NCI-H524 (cell line): ENCODE measurements at places on chromosomes 12 and 14.

DNA sequence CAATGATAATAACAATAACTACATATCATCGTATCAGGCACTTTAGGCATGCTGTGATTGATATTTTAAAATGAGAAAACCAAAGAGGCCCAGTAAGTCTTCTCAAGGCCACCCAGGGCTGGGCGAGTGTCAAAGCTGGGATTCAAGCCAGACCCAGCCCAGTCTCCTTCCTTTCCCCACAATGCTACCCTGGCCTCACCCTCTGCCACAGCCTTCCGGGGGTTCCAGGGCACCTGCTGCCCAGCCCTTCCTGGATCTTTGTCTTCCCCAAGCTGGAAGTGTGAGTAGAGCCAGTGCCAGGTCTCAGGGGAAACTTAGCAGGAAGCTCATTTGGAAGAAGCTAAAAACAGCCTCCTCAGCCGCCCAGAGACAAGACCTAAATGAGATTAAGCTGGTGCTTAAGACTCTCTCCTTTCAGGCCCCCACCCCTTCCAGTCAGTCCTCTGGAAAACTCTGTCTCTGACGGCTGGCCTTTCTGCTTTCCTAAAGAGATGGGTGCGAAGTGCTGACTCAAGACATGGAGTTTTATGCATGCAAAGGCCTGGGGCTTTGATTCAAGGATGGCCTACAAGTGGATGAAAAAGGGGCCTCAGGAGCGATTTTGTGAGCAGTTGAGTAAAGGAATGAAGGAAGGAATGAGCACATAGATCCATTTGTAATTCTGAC lies 184.2 kb downstream of the KCNA5 start:
- DNase-seq: no peak

DNA sequence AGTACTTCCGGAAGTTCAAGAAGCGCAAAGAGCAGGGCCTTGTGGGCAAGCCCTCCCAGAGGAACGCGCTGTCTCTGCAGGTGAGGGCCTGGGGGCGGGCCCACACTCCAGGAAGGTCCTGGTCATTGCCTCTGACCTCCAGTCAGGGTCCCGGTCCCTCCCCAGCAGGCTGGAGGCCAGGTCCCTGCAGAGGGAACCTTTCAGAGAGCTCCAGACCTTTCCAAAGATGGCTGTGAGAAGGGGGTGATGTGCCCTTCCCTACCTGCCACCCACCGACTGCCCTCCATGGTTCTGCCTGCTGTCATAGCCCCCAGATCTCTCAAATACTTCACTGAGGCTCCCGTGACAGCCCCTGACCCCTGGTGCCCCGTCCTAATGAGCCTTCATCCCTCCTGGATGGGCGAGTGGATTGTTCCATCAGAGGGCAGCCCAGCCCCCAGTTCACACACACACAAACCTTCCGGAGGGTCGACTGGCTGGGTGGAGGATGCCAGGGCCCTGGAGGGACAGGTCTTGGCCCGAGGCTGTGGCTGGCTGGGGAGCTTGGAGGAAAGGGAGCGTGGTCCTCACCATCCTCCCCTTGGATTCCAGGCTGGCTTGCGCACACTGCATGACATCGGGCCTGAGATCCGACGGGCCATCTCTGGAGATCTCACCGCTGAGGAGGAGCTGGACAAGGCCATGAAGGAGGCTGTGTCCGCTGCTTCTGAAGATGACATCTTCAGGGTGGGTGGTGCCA lies 117.5 kb upstream of the FKBP4 start:
- DNase-seq: no peak

DNA sequence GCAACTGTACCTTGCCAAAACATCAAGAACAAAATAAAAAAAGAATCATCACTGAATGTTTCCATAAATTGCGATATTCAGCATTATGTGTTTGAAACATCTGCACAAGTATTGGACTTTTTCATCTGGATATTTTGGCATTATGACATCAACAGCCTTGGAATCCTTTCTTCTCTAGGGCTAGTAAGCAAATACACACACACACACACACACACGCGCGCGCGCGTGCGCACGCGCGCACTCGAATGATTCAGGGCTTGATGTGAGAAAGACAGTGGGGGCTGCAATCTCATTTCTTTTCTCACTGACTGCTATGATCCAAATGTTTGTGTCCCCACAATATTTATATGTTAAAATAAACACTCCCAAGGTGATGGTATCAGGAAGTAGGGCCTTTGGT lies 90.0 kb upstream of the SLC38A4 start:
- no peak for DNase-seq

DNA sequence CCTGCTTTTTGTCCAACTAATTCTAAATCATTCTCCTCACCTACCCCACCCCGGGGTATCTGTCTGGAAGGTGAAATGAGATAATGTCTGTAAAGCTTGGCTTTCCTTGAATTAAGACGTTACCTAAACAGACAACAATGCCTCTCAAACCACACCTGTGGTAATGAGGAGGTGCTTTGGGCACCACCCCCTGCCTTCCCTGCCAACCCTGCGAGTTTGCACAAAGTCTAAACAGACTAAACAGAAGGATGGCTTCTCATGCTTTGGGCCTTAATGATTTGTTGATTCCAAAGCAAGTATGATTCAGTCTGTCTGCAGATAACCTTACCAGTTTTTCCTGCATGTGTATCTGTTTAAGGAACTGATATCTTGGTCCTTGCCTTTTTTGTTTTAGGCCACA lies 82.4 kb downstream of the ZFC3H1 start:
- DNase-seq: no peak

DNA sequence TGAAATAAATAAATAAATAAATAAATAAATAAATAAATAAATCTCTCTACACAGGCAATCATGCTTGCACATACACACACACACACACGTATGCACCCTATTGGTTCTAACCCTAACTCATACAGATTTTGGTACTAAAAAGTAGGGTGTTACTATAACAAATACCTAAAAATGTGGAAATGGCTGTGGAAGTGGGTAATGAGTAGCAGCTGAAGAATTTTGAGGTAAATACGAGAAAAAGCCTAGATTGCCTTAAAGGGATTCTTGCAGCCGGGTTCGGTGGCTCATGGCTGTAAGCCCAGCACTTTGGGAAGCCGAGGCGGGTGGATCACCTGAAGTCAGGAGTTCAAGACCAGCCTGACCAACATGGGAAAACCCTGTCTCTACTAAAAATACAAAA lies 15.7 kb upstream of the SLC2A3 start:
- DNase-seq: no peak

GRCh38 chr12:53592426-53592825 lies 33.8 kb downstream of the ATF7 start:
- no peak for DNase-seq

DNA sequence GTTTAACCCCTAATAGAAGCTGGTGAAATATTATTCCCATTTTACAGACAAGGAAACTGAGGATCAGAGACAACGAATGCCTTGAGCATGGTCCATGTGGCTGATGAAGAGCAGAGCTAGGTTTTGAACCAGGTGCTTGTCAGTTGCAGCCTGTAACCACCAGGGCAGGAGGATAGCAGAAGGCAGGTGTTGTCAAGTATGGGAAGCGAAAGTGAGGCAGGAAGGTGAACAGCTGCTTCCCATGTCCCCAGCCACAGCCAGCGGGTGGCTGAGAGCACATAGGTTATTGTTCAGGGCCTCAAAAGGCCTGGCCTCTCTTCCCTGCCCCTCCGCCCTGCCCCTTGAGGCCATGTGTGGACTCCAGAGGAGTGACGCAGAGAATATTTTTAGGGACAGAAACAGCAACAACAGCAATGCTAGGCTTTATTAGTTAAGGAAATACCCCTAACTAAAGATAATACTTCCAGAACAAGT lies 39.6 kb downstream of the IQSEC3 start:
- peak; percentile 47 for DNase-seq

GRCh38 chr12:113820309-113820708 lies 145.8 kb downstream of the RBM19 start:
- no peak for DNase-seq

DNA sequence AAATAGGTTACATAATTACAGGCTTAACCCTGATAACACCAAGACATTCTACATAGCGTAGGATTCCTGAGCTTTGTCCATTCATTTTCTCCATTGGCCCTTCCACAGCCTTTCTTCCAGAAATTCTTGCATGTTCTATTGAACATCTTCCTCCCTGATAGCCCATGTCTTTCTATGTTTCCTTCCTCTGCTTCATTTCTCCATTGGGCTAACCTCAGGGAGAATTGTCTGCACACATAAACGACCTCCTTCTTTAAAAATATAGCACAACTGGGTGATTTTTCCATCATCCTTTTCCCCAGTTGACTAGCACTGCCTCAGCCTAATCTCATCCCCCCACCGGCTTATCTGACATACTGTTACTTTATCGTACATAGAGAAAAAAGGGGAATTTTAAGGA lies 11.2 kb downstream of the DIO2 start:
- DNase-seq: no peak

DNA sequence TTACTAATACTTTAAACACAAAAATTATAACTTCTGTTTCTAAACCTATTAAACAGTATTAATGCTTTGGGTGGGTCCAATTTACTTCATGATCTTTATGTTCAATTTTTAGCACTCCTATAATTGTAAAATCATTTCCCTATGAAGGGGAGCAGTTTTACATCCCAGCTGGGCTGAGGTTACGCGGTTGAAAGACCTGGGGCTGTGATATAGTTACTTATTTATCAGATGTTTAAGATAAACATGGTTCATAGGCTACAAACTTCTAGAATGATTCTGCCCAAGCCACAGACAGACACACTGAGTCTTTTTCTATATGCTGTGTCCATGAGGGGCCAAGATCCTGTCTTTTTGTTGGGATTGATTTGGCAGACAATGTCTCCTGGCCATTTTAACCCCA lies 44.4 kb downstream of the DYRK2 start:
- DNase-seq: no peak

DNA sequence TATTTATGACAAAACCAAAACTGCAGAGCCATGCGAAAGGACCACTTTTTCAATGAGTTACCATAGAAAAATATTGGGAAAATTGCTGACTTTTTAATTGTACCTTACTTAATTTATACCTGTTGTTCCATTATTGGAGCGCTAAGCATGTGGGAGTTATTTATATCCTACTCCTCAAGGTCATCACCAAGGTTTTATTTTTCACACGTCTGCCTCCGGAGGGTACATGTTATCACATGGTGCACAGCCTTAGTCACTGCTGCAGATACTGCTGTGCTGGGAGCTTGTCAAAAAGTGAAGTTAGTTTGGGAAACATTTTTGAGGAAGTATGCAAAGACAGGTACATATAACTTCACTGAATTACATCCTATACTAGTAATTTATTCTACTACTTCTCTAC lies 1444.3 kb downstream of the AACS start:
- no peak for DNase-seq

DNA sequence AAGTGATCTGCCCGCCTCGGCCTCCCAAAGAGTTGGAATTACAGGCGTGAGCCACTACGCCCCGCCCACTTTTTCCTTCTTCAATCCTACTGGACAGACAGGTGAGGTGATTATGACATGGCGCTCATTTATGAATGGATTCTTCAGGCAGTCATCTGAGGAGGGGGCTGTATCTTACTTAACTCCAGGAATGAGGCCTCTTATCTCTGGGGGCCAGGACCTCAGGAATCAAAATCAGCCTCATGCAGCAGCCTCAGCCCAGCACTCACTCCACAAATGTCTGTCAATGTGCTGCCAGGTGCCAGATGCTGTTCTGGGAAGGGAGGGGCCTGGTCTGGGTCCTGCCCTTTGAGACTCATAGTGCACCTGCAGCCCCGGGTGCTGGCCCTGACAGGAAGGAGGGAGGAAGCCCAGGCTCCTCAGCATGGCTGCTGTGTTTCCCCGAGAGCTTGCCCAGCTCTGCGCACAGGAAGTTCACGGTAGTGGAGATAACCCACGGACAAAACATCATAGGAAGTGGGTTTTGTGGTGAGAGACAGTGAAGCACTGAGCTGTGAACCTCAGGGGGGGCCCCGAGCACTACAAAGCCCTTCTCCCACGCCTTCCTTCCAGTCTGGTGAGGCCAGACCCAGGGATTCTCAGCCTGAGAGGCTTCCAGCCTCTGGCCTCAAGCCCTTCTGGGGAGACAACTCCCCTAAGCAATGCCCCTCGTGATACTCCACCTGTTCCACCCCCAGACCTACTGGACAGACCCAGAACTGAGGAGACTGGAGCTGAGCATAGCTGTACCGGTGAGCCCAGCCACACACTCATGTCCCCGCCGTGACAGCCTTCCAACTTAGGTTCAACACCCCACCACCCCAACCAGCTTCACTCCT lies 22.3 kb downstream of the GALNT6 start:
- no peak for DNase-seq

DNA sequence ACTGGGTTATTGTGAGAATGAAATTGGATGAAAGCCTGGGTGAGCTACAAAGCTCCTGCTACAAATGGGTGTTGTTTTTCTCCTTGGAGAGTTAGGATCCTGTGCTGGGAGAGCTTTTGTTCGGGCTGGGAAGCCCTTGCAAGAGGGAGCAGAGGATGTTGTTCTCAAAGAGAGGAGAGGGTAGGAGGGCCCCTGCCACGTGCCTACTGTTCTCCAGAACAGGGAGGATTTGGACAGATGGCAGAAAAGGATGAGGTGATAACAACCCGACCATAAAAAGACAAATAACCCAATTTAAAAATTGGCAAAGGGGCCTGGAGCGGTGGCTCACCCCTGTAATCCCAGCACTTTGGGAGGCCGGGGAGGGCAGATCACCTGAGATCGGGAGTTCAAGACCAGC lies 68.8 kb downstream of the GALNT16 start:
- peak; percentile 46 for DNase-seq

DNA sequence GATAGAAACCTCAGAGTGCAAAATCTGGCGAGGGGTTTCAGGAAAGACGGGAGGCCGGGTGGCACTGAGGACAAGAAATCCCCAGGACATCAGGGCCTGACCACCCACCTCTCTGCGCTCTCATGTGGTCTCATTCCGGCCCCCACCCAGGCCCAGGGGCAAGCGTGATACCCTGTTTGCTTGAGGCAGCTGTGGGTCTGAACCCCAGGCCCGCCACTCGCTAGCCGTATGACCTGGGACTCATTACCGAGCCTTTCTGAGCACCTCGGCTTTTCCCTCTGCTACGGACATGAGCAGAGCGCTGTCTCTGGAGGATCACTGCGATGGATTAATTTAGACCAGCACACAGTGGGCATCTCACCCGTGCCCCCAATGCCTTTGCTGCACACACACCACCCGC lies 25.5 kb upstream of the BCDIN3D start:
- no peak for DNase-seq

GRCh38 chr12:124451637-124452243 lies 115.7 kb downstream of the NCOR2 start:
- no peak for DNase-seq

DNA sequence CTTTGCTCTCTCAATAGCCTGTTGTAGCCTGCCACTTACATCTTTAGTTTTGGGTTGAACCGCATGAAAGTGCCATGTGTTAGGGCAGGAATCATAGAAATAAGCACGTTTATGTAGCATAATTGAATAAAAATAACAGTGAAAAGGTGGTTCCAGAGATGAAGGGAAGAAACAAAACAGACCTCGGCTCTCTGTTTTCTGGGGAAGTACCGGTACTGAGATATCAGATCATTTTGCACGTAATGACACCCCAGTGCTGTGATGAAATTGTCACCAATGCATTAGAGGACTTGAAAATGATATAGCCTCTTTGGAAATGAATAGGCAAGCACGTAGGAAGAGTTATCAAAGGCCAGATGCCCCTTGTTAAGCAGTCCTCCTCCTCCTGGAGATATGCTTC lies 42.5 kb upstream of the DLK1 start:
- DNase-seq: no peak

- DNase-seq: no peak
Observed at GRCh38 chr14:85622106-85622505, 92.2 kb downstream of the FLRT2 start.

GRCh38 chr12:14113031-14113430 lies 131.6 kb upstream of the GRIN2B start:
- no peak for DNase-seq

GRCh38 chr14:101535232-101535631 lies 26.1 kb upstream of the DIO3 start:
- no peak for DNase-seq
